ENCODE measurements at places on chromosomes 3 and 15.

DNA sequence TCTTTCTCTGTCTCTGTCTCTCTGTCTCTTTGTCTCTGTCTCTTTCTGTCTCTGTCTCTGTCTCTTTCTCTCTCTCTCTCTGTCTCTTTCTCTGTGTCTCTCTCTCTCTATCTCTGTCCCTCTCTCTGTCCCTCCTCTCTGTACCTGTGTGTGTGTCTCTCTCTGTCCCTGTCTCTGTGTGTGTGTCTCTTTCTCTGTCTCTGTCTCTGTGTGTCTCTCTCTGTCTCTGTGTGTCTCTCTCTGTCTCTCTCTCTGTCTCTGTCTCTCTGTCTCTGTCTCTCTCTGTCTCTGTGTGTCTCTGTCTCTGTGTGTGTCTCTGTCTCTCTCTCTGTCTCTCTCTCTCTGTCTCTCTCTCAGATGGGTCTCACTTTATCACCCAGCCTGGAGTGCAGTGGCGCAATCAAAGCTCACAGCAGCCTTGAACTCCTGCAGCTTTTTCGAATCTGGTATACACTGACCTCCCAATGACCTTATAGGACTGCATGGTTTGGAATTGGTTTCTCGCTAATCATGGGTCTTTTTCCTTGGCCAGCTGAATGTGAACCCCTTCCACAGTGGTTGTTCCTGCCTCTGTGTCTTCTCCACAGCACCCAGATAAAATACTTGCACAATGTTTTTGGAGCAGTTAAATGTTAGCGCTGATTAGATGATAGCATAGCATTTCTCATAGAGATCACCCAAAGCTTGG lies 102.6 kb upstream of the KLHL25 start:
- no peak for DNase-seq

- no peak for DNase-seq
Observed at GRCh38 chr3:10708216-10708893, 107.7 kb upstream of the SLC6A11 start.

- no peak for DNase-seq
Observed at GRCh38 chr3:134976948-134977347, 181.9 kb downstream of the EPHB1 start.

- DNase-seq = no peak
Observed at GRCh38 chr3:66048051-66048395, 9.3 kb upstream of the MAGI1 start.

DNA sequence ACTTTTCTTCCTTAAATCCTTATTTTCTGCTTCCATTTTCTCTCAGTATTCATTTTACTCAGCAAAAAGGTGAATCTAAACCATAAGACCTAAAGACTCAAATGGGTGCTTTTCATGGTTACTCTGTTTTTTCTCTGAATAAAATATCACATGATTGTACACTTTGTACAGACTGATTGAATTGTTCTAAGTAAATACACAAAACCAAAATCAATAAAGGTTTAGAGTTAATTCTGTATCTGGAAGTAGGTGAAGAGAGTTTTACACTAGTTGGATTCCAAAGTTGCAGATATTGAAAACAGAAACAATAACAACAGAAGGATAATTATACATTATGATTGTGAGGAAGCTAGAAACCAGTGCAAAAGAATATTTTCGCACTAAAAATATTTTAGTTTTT lies 546.2 kb downstream of the TUSC7 start:
- no peak for DNase-seq

DNA sequence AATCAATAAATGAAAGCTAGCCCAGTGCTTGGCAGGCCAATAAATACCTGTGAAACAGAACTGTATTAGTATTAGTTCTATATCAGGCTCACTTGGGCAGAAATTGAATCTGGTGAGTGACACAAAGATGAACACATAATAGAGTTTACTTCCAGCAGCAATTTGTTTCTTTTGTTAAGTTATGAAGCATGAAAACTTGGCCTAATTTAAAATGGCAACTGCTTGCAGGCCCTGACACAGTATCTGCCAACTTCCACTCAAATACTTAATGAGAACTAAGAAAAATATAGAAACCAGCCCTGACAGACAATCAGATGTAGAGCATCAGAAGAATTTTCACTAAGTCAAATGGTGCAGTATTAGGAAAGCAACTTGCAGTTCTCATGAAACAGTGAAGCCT lies 37.6 kb upstream of the LRIG1 start:
- DNase-seq = no peak

GRCh38 chr3:25257026-25257425 lies 171.0 kb upstream of the RARB start:
- no peak for DNase-seq

DNA sequence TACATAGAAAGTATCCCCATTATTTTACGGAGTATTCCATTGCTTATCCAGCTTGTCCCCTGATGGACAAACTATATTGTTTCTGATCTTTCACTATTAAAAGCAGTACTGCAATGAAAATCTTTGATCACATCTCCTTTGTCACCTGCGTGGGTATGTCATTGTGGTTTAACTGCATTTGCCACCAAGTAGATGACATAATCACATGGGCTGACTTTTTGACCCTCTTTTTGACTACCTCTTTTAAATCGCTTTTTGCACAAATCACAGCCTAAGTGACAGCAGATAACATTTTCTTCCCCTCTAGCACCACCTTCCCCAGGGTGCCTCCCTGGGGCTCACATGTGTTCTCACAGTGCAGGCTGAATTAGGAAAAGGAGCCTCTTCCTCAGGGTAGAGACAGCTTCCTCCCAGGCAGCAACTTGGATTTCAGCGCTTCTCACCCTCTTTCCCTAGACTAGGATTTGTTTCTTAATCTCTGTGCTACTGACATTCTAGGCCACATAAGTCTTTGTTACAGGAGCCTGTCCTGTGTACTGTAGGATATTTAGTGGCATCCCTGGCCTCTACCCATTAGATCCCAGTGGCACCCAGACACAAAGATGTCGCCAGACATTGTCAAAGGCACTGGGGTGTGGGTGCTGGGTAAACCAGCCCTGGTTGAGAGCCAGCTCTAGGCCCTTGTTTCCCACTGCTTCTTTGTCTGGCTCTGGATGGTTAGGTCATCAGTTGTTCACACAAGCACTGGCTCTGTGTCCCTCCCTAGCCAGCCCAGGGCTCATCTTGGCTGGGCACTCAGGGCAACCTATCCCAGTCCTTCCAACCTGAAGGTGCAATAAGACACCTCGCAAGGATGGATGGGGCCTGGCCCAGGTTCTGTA lies 1.3 kb upstream of the RBP1 start:
- no peak for DNase-seq

DNA sequence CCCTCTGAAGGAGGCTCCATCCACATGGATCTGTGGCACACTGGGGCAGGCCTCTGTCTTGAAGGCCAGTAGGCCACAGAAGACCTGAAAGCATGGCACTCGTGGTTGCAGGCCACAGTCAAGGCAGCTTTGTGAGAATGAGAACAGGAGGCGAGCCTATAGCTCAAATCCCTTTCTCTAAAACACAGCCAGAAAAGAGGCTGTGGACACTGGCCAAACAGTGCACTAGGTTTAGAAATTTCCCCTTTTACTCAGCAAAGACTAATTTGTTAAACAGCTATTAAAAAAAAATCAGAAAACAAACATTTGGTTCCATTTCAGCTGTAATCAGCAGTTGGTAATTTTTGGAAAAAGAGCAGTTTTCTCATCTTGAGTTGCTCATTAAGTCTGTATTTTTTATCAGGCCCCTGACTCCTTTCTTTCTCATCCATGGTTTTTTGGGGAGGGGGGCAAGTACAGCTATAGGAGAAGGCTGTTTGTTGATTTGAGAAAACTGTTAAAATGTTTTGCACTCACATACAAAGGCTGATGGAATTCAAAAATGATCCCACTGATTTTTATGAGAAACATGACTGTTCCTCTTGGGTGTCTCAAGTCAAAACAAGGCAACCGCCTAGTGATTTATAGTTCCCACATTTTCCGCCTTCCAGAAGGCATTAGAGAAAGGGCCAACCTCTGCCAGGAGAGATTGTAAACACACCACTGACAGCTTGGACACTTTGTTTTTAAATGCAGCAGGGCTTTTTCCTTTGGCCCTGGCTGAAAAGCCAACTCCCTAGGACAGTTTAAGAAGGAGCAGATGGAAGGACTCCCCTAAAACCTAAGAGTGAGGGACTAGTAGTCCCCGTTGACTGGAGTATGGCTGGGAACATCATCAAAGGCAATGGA lies 28.1 kb downstream of the PARP16 start:
- no peak for DNase-seq

- DNase-seq = no peak
Observed at GRCh38 chr15:31265871-31266711, 60.5 kb upstream of the KLF13 start.

- no peak for DNase-seq
Observed at GRCh38 chr3:16798738-16799137, 86.0 kb upstream of the PLCL2 start.
